ENCODE measurements at places on chromosomes 5 and 9.

GRCh38 chr5:176660530-176660859, 13.2 kb downstream of the TSPAN17 start:
- DNase-seq = no peak

GRCh38 chr5:24923400-24923799, 278.6 kb upstream of the CDH10 start:
- no peak for DNase-seq

DNA sequence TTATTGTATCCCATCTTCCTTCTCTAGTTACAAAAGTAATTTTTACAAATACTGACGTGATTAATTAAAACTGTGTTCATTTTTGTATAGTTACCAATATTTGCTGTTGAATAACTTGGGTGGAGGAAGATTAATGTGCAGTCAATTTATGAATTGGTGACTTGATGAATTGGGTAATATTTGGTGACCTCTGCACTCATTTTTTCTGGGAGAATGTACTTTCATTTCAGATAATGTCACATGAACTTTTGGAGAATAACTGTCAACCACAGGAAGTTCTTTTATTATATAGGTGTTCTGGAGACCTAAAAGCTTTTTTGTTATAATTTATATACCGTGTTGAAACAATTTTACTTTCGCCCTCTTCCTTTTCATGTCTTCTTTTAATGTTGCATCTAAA, 26.4 kb upstream of the FKTN start:
- no peak for DNase-seq

GRCh38 chr5:113909782-113910181, 396.3 kb downstream of the YTHDC2 start:
- DNase-seq = no peak

All from AG04450 (cell line).